Upper lobe of right lung (tissue), 1 donor: ENCODE measurements at places on chromosomes 3 and 15. TPM values are rescaled to one million over a fixed set of nuclear protein-coding genes. Genes with fewer than 3 reads are reported as not detected.
A peak's percentile ranks its signal among the peaks of the same experiment; 100 is the strongest.

DNA sequence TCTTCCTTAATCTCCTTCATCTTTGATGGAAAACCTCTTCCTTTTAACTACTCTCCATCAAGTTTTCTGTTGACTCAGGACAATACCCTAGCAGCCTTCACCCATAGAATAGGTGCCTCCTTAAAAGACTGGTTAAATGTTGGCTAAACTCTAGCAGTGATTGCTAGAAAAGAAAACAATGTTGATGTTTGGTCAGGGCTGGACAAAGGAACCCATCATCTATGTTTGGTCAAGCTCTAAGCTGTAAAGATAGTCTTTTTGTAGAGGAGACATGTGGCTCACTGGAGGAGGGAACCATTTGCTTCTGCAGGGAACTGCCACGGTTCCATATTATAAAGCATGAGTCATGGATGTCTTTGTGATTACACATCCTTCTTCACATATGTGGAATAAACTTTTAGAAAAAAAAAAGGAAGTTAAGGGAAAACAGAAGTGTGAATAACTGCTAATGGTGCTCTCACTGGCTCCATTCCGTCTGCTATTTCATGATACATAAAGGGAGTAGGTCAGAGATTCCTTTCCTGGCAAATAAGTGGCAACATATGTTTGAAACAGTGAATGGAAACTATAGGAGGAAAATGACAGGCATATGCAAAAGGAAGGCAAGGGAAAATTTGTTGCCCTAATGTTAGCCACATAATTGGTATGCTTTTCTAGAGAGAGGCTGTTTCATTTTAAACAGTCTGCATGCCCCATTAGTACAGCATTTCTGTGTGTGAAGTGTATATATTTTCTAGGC, 78.2 kb downstream of the CMSS1 start:
- no peak overlapping the region for H3K4me3 ChIP-seq
- no peak for DNase-seq
- H3K4me1 ChIP-seq: peaks cover 3% of the 10 kb centered on the region
- peak overlapping the region; percentile 52 for H3K27ac ChIP-seq
- H3K36me3 ChIP-seq: no peaks in the 10 kb centered on the region
- no peaks in the 10 kb centered on the region for H3K27me3 ChIP-seq

GRCh38 chr3:107525644-107526305, 3.0 kb downstream of the BBX start:
- H3K27ac ChIP-seq: peak overlapping the region; percentile 65
- no peaks in the 10 kb centered on the region for H3K36me3 ChIP-seq
- peak overlapping the region; percentile 75 for H3K4me3 ChIP-seq
- H3K4me1 ChIP-seq: peaks cover 8% of the 10 kb centered on the region
- H3K27me3 ChIP-seq: no peaks in the 10 kb centered on the region
- peak; percentile 68 for DNase-seq

DNA sequence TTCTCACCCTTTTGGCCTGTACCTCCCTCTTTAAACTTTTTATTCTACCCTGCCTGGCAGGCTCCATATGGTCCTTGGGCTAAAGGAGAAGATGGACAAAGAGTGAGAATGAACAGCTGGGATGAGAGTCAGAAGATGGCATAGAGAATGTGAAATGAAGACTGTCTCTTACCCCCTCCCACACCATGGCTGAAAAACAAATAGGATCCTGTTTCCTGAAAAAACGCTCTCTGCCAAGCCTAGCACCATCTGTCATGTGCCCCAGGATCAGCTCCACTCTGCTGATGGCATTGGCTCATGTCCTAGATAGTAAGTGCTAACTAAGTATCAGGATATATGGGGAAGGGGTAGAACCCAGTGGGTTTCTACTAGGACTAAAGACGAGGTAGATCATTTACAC, 238.6 kb downstream of the MEX3B start:
- no peaks in the 10 kb centered on the region for H3K27me3 ChIP-seq
- no peak for DNase-seq
- H3K4me1 ChIP-seq: no peaks in the 10 kb centered on the region
- H3K4me3 ChIP-seq: no peak overlapping the region
- H3K27ac ChIP-seq: no peak overlapping the region
- no peaks in the 10 kb centered on the region for H3K36me3 ChIP-seq

DNA sequence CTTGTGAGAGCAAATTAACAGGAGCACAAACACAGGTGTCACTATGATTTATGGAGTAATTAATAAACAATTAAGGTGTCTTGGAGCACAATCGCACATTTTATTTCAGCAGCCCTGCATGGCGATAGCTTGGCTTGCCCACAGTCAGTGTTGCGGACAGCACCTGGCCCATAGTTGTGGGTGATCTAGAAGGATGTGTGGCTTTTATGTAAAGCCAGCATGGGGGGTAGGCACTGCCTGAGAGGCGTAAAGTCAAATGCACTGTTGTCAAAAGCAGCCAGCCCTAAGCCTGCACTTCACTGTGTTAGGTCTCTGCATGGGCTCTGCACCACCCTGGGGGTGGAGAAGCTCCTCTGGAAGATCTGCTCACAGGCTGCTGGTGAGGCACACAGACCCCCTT, 177.4 kb upstream of the PPP2R3A start:
- H3K4me1 ChIP-seq: no peaks in the 10 kb centered on the region
- H3K27ac ChIP-seq: no peak overlapping the region
- no peak for DNase-seq
- H3K36me3 ChIP-seq: no peaks in the 10 kb centered on the region
- no peak overlapping the region for H3K4me3 ChIP-seq

DNA sequence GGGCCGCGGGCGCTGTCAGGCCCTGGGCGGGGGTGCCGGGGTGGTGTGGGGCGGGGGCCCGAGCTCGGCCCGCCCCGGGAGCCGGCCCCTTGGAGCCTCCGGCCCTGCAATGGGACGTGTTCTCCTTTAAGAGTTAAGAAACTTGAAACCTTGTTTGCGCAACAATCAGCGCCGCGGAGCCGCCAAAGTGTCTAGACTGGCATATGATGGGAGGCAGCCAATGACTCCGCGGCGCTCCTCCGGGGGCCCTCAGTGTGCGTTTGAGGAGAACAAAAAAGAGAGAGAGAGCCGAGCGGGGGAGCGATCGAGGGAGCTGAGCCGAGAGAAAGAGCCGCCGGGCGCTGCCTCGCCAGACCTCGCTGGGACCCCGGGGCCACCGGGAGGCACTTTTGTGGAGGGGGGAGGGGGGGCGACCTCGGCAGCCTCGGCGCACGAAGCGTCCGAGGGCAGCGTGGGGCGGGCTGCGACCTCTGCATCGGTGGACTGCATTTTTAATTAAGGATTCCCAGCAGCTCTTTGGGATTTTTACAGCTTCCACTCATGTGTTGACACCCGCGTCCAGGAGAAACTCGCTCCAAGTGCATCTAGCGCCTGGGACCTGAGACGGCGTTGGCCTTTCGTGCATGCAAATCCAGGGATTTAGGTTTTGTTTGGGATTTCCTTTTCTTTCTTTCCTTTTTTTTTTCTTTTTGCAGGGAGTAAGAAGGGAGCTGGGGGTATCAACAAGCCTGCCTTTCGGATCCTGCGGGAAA, at the start of gene SMAD6:
Gene SMAD6, plus strand, starts transcription at position 202 of the 752 bp plus-strand sequence. CDS start 1,023 bp downstream, outside the sequence.
- H3K36me3 ChIP-seq: no peaks in the 10 kb centered on the region
- H3K27ac ChIP-seq: peak within 1 kb of the TSS; percentile 85
- peak; percentile 97 for DNase-seq
- H3K4me1 ChIP-seq: peaks cover 44% of the 10 kb centered on the region
- no peaks in the 10 kb centered on the region for H3K27me3 ChIP-seq
- peak within 1 kb of the TSS; percentile 60 for H3K4me3 ChIP-seq

DNA sequence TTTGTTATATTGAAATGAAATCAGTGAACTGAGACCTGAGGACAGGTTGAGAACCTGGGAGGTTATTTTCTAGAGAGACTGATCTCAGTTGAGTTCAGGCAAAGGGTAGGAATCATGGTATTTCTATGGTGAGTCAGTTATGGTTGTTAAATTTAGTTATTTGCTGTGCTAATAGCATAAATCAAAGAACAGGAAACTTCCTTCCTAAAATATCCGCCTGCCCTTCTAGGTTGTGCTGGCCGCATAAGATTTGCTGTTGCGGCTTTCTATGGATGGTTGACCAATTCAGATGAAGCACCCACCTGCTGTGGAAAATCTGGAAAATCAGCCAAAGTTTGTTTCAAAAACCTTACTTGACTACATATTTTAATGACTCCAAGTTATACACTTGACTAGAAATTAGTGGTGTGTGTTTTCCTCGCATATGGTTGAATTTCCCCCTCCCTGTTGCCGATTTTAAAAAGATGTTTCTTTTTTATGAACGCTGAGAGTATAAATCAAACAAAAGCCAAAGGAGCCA, 52.6 kb downstream of the PLCL2 start:
- no peaks in the 10 kb centered on the region for H3K27me3 ChIP-seq
- H3K27ac ChIP-seq: no peak overlapping the region
- no peak for DNase-seq

- H3K4me3 ChIP-seq: peak overlapping the region; percentile 32
- peaks cover 10% of the 10 kb centered on the region for H3K27me3 ChIP-seq
- no peak for DNase-seq
- H3K27ac ChIP-seq: no peak overlapping the region
- no peaks in the 10 kb centered on the region for H3K36me3 ChIP-seq
These were observed 2.3 kb upstream of the SLC2A2 start for GRCh38 chr3:171028779-171029232.

Gene ZNF80
- not detected for total RNA-seq

Gene SCN5A
- total RNA-seq: 0.58 TPM

Gene SCAMP5
- total RNA-seq: 2.6 TPM

Gene PLSCR2
- total RNA-seq: not detected

Gene LEKR1
- total RNA-seq: 2.1 TPM

Gene C15orf39
- 33.3 TPM for total RNA-seq

Gene GPR149
- not detected for total RNA-seq
